ENCODE measurements at places on chromosomes 11 and 22. TPM values are rescaled to one million over a fixed set of nuclear protein-coding genes. Genes with fewer than 3 reads are reported as not detected.

- DNase-seq = no peak
These were observed 42.5 kb downstream of the TMPRSS5 start for GRCh38 chr11:113663567-113663966.

- DNase-seq = no peak
These were observed 14.4 kb upstream of the OOSP1 start for GRCh38 chr11:59923813-59924212.

The AQP11 gene
- 0.34 TPM for total RNA-seq

The OR4A16 gene
- not detected for total RNA-seq
